ENCODE measurements at places on chromosomes 3 and 15.

DNA sequence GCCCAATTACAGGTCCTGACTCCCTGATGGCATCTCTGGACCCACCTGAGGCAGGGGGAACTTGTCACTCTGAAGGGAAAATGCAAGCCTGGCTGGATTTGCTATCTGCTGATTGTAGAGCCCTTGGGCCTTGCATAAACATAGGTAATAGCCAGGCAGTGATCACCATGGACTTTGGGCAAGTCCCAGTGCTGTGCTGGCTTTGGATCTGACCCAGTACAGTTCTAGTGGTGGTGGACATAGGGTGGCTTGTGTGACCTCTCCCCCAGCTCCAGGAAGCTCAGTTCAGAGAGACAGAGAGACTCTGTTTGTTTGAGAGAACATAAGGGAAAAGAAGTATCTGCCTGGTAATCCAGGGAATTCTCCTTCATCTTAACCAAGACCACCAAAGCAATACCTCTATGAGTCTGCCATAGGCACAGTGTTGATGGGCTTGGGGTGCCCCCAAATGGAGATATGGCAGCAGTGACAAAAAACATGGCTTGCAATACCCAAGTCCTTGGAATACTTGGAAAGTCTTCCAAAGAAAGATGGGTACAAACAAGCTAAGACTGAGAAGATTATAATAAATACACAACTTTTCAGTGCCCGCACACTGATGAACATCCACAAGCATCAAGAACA is 348.5 kb downstream of the PYDC2 start:
- DNase-seq: no peak

- DNase-seq: no peak
Observed at GRCh38 chr3:17514597-17514996, 227.8 kb downstream of the TBC1D5 start.

GRCh38 chr15:70068783-70069565 is 28.7 kb downstream of the TLE3 start:
- no peak for DNase-seq

DNA sequence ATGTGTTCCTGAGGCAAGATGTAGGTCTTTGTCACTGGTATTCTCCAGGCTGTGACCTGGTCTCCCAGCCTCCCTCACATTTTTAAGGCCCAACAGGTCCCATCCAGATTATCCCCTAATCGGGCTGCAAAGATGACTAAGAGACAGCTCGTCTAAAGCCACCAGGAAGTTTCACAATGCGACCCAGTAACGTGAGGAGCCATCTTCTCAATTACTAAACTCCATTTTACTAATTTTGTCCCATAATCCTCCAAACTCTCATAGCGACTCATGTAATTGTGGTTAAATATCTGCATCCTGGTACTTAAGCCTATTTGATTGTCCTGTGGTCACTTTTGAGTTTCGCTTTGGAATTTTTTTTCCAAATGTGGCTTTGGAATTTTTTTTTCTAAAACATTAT is 8.7 kb upstream of the PLA2G4F start:
- DNase-seq: no peak

- DNase-seq: no peak
Observed at GRCh38 chr3:58148049-58148448, 62.7 kb downstream of the DNASE1L3 start.

- no peak for DNase-seq
Observed at GRCh38 chr3:54192026-54192425, 69.7 kb downstream of the CACNA2D3 start.

Data from neural crest cell (in vitro differentiated cells).